ENCODE measurements at places on chromosomes 2 and 18.

DNA sequence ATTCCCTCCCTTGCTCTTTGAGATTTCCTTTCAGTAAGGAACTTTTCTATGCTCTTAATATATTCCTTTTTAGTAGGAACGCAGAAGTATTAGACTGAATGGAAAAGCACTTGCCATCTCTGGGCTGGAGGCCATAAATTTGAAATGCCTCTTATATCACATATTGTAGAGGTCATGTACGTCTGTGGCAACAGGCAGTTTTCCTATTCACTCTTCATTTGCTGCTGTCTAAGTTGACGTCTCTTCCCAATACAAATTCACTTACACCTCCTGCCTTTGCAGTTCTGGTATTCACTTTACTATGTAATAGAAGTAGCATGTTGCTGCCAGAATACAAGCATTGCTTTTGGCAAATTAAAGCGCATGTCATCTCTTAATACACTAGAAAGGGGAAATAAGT lies 34.7 kb downstream of the MGAT4A start:
- no peak for DNase-seq

DNA sequence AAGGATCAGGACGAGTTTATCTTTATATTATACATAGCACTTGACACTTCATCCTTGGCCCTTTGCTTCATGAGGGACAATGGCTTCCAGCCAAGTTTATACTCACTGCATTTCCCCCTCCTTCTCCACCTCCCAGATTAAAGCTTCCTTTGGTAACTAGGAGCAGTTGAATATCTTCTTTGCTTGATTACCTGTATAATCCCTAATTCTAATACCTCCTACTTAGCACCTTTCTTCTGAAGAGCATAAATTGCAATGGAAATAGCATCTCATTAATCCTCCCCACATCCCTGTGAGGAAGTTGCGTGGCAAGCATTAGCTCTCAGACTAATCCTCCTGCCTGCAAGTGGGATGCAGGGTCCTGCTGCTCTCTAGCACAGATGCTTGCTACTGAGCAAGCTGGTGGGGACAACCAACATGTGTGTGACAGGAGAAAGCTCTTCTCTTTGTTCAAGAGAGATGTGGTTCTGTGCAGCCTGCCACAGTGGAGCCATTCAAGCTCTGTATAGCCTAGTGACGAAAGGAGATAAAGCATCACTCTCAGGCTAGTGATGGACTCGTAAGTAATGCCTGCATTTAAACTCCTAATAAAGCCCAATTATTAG lies 19.1 kb downstream of the KLHL14 start:
- no peak for DNase-seq

DNA sequence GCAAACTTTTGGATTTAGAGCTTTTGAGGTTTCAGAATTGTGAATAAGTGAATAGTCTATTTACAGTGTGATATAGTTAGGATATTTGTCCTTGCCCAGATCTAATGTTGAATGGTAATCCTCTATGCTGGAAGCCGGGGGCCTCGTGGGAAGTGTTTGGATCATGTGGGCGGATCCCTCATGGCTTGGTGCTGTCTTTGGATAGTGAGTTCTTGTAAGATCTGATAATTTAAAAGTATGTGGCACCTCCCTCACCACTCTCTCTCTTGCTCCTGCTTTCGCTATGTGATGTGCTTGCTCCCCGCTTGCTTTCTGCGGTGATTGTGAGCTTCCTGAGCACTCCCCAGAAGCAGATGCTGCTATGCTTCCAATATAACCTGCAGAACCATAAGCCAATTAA lies 128.0 kb upstream of the KCNJ3 start:
- no peak for DNase-seq

DNA sequence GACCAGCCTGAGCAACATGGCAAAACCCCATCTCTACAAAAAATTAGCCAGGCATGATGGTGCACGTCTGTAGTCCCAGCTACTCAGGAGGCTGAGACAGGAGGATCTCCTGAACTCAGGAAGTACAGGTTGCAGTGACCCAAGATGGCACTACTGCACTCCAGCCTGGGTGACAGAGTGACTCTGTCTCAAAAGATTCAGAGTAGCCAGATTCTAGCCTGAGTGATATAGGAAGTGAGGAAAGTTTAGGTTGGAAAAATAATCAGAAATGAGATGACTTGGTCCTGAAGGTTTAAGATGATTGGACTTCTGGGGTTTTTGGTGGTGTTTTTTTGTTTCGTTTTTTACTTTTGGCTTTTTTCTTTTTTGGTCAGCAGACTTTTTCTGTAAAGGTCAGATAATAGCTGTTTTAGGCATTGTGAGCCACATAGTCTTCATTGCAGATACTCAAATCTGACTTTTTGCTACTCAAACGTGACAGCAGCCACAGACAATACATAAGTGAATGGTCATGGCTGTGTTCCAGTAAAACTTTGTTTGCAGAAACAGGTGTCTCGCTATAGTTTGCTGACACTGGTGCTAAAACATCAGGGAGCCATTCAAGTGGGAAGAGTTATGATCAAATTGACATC lies 104.1 kb upstream of the UBXN4 start:
- no peak for DNase-seq

GRCh38 chr2:60416221-60417008 lies 137.0 kb downstream of the BCL11A start:
- DNase-seq: no peak

All from NCI-H2081 (cell line).